ENCODE measurements at places on chromosomes 11 and 22.

DNA sequence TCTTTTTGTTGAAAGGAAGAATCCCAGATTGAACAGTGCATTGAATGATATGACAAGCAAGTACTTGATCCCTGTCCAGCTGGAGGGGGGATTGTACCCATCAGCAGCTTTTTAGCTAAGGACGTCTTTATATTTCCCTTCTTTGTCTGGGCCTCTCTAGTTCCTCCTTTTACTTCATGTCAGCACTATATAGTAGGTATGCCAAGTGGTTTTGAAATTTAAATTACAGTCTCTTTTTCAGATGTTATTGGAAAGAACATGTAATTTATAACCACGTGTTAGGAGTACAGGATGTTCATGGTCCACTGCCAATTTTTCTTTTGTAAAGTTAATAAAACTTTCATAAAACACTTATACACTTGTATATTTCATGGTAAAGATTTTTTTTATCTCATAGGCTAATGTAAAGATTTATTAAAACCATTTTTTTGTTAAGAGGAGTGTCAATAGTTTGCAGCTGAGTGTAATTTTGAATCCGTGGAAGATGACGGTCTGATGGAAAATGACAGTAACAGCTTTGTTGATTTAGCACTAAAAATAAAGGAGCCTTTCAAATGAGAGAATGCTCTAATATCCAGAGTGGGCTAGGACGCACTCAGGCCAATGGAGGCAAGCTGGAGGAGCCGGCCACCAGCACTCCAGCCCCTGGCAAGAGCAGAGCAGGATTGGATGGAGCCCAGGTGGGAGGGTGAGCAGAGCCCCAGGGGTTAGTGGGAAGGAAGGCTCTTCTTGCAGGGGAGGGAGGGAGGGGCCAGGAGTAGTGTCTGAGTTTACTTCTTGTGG is 488.3 kb downstream of the INSC start:
- no peak for DNase-seq

- DNase-seq: no peak
Measured at GRCh38 chr11:115590254-115590653, 86.0 kb upstream of the CADM1 start.

DNA sequence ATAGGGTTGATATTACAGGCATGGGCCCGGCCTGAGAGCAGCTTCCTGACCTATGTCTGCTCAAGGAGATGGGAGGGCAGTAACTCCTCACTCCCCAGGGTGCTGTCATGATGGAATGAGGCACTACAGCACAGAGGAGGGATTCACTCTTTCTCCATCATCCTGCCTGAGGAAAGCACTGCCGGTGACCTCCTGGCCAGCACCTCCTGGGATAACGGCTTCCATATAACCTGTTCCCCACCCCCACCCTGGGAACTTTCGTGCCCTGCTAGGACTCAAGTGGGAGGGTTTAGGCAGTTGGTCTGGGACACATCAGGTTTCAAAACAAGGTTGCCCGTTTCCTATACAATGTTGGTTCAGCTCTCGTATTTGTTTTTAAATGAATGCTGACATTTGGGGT is 42.7 kb upstream of the MN1 start:
- no peak for DNase-seq

GRCh38 chr22:31128156-31128555 is 5.4 kb downstream of the INPP5J start:
- DNase-seq: no peak

- no peak for DNase-seq
Measured at GRCh38 chr11:119432484-119433357, 9.7 kb upstream of the THY1 start.

DNA sequence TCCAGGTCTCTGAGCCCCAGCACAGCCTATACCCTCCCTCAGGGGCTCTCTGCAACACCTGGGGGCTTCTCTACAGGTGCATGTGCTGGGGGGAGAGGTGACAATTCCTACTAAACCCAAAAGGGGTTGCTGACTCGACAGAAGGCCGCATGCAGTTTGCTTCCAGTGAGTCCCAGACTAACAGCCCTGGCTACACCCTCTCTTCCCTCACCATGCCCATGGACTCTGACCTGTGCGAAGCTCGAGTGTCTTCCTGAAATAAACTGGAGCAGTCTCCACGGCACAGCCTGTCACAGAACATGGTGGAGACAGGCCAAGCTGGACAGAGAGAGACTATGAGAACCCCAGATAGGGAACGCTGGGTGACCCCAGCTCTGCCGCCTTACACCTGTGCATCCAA is 16.6 kb downstream of the PLEKHA7 start:
- DNase-seq: no peak

GRCh38 chr22:43546186-43546585 is 134.4 kb downstream of the MPPED1 start:
- DNase-seq: no peak

- DNase-seq: no peak
Measured at GRCh38 chr11:57223601-57224000, 13.4 kb downstream of the APLNR start.

DNA sequence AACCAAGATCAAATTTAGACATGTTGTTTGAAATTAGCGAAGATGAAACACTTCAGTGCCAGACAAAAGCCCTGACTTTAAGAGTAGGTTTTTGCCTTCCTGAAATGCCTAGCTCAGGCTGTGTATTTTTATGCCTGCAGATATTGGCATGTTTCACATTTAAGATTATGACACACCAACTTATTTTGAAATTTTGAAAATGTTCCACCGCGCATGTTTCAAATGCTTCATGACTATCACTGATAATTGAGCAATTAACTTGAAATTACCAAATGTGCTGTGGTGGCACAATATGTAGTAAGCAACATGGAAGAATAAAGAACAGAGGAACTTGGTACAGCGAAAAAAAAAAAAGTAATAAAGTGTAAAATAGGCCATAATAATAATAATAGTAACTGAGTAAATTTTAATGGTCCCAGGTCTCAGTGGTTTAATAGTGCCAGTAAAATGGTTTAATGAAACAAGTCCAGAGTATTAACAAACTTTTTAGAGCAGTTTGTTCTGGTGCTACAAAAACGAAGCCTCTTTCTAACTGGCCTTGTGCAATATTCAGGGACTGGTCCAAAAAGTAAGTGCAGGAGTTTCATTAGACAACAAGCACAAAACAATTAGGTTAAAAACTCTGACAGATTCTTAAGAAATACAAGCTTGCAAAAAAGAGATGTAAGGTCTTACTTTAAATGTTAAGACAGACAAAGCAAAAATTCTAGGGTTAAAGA is 112.5 kb upstream of the SOX6 start:
- DNase-seq: no peak

GRCh38 chr11:86931548-86932258 is 23.5 kb downstream of the FZD4 start:
- no peak for DNase-seq

- no peak for DNase-seq
Measured at GRCh38 chr11:32574421-32574820, 9.2 kb upstream of the EIF3M start.

DNA sequence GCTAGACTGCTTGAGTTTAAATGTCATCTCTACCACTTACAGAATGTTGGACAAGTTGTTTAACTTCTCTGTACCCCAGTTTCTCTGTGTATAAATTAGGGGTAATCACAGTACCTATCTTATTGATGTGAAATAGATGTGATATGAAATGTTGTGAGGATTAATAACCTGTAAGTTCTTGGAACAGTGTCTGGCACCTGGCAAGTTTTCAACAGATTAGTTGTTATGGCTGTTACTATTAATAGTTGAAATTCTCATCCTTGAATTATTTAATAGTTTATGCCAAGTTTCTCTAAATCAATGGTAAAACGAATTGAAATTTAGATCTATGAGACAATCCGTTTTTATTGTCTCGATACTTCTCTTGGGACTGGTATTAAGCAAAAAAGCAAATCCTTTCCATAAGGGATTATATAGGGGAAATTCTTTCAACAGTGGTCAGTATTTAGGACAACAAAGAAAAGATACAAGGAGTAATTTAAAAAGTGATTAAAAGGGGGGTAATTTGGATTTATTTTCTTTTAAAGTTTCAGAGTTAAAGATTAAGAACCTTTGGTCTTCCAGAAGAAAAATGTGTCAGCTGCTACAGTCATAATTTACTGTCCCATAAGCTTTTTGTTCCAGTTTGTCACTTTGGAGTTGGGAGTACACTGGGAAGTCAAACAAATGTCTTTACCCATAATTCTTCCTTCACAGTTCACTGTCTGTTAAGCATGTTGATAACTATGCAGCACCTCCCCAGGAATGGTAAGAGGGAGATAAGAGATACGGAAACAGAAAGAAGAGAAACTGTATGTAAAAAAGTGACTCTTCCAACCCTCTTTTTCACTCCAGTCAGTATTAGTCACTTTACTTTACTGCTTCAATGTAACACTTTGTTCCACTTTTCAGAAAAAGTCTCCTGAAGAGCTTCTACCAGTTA is 13.2 kb downstream of the PDE3B start:
- DNase-seq: no peak

- DNase-seq: no peak
Measured at GRCh38 chr11:75313513-75314272, 37.8 kb downstream of the ARRB1 start.

- DNase-seq: no peak
Measured at GRCh38 chr11:70556884-70557741, 158.8 kb downstream of the CTTN start.

- DNase-seq: peak; percentile 39
Measured at GRCh38 chr11:14179116-14179820, 179.7 kb downstream of the RRAS2 start.

- no peak for DNase-seq
Measured at GRCh38 chr11:63944987-63945386, 6.2 kb downstream of the NAA40 start.

GRCh38 chr22:49016909-49017481 is 810.7 kb downstream of the BRD1 start:
- DNase-seq: peak; percentile 86

DNA sequence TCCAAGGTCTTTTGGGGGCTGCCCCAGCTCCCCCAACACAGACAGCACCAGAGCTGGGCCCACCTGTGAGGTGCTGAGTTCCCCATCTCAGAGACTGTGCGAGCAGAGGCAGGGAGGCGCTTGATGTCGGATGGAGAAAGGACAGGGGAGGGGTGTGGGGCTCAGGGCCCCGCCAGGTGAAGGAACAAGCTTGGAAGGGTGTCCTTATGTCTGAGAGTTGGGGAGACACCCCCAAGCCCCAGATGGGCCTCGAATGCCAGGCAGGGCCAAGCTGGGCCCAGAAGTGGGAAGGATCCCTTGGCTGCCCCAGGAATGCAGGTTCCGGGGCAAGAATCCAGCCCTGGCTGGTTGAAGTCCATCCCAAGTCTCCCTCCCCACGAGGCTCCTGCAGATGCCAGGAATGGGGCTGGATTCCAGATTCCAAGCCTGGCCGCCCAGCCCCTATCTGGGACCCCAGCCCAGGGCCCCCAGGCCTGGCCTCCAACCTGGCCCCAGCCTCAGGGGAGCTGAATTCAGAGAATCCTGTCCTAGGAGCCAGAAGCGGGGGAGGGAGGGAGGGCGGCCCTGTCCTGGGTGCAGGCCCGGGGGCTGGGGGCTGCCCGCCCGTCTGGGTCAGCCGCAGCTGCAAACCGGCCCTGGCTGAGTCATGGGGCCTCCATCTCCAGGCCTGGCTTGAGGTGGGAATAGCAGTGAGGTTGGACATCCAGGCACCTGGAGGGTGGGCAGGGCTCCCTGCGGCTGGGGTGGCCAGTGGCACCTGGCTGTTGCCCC is 50.9 kb downstream of the CDKN1C start:
- DNase-seq: no peak

DNA sequence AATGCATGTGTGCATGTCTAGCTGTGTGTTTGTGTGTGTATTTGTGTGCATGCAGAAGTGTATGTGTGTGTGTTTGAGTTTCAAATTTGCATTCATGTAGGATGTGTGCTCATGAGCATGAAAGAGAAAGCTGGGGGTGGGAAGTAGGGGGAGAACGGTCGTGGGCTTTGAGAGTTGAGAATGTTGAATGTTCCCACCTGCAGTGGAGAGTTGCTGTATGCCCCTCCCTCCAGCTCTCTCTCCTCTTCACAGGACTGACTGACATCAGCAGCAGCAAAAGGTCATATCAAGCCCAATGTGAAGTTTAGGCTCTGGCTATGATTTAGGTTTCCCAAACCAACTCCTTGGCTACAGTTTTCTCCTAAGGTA is 63.8 kb upstream of the RRAS2 start:
- DNase-seq: no peak

GRCh38 chr22:41471568-41471967 is 2.7 kb downstream of the ACO2 start:
- DNase-seq: no peak

GRCh38 chr11:122186439-122187080 is 70.5 kb upstream of the BLID start:
- DNase-seq: no peak

DNA sequence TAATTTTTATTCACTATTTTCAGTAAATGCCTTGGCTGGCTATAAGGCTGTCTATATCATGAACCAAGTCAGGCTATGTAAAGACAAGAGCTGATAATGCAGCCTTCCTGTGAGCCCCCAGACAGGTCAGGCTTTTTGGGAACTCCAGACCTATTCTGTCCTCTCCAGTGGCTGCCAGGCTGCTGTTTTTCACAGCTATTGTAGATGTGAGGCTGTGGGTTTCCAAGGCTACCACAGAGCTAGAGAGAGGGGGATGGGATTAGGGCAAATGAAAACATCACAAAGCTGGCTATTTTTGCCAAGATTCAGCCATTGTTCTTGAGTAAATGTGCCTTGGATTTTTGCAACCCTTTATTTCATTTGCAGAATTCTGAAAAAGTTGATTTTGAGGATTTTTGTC is 55.7 kb upstream of the SORL1-AS1 start:
- DNase-seq: no peak

GRCh38 chr22:39932166-39932565 is 28.0 kb upstream of the TMA7B start:
- DNase-seq: no peak

DNA sequence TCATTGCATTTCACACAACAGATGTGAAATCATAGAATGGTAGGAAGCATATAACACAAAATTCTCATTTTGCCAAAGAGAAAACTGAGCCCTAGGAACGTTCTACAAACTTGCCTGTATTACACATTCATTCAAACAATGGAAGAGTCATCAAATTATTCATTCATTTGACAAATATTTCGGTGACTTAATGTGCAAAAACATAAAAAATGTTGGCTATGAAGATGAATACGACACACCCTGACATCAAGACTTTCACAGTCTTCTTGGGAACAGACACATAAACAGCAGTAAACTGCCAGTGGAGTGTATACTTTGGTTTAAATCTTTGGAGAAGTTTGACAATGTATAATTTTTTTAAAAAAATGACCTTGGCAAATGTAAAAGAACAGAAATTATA is 20.4 kb upstream of the C11orf87 start:
- no peak for DNase-seq

DNA sequence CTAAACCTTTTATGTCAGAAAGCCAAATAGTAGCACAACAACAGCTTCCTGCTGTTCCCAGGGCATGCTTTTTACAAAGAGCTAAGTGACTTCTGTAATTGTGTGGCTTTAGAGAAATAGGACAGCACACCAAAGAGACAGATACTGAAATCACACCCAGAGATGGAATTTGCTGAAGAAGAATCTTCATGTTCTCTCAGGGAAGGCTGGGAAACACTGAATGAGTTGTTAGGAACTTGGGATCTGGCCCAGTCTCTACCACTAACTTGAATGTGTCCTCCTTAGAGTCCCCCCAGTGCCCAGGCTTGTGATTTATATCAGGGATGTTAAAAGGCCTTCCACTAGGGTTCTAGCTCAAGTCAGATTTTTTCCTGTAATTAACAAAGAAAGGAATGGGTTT is 175.2 kb downstream of the DBX1 start:
- DNase-seq: no peak
